ENCODE measurements at places on chromosomes 12 and 14. TPM values are rescaled to one million over a fixed set of nuclear protein-coding genes. Genes with fewer than 3 reads are reported as not detected.

The PTHLH gene
- 1.1 TPM for polyA plus RNA-seq

The KRT2 gene
- not detected for polyA plus RNA-seq

The C12orf54 gene
- not detected for polyA plus RNA-seq

The KRT83 gene
- not detected for polyA plus RNA-seq

The CLEC2A gene
- polyA plus RNA-seq, result not detected

The PRH2 gene
- polyA plus RNA-seq, result 0.14 TPM
